ENCODE measurements at places on chromosomes 13 and 19.

GRCh38 chr19:1133471-1133929 lies 29.7 kb downstream of the GPX4 start:
- peak; percentile 32 for DNase-seq

GRCh38 chr13:33053397-33054066 lies 37.3 kb downstream of the KL start:
- no peak for DNase-seq

DNA sequence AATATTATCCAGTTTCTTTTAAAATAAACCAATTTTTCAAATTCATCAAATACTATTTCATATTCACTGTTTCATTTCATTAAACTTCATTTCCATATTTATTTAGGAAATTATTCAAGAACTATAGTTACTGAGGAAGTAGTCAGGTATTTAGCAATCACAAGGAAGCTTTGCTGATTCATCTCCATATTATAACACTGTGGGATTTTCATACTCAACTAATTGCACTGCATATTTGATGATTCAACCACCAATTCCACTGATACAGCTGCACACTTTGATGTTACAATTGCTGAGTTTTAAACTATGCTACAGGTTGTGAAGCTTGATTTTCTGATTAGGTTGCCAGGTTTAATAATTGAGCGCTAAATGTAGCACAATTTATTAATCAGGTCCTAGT lies 556.8 kb upstream of the SLITRK1 start:
- no peak for DNase-seq

DNA sequence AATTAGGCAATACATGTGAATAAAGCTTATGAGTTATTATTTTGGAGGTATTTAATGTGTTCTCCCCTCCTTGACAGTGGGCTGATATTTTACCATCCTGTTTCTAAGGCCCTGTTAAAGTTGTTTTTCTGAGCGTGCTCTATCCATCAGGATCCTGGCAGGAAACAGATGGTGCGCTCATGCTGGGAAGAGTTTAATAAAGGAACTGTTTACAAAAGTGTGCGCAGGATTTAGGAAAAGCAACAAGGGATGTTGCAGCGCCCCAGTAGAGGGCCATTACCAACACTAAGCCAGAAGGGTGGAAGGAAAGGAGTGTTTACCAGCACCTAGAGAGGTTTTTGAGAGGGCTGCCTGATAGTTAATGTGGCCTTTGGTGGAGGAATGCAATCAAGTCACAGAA lies 374.5 kb downstream of the KCNRG start:
- no peak for DNase-seq

DNA sequence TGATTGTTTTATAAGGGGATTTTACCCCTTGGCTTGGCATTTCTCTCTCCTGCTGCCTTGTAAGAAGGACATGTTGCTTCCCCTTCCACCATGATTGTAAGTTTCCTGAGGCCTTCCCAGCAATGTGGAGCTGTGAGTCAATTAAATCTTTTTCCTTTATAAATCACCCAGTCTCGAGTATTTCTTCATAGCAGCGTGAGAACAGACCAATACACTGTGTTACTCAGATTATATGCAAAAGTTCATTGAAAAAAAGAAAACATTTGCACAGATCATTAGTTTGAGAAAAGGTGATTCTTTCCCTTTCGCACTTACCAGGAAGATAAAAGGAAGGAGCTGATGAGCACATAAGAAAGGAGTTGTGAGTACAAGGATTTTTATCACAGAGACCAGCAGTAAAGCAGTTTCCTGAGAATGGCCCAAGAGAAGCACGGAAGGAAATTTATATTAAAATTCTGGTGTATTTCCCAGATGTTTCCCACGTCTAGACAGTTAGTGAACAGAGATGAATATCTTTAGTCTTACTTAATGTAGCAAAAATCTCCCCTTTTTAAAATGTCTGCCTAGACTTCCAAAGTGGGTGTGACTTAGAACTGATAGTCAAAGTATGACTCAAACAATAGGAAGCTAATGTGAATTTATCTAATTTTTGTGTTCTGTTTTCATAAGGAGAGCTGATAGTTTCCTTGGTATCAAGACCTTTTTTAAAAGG lies 431.8 kb upstream of the SGCG start:
- DNase-seq: no peak

GRCh38 chr19:9353011-9353410 lies 9.8 kb upstream of the ZNF177 start:
- no peak for DNase-seq
